Endodermal cell (in vitro differentiated cells): ENCODE measurements at places on chromosomes 3 and 15. TPM values are rescaled to one million over a fixed set of nuclear protein-coding genes. Genes with fewer than 3 reads are reported as not detected.

LCMT2 gene
- total RNA-seq: 4.4 to 13.2 TPM (median 11.8 TPM) in 3 replicates

EPHB1 gene
- 2.4 and 3.6 TPM in 2 replicates for total RNA-seq

PLCD1 gene
- 54.3 and 55.8 TPM in 2 replicates for total RNA-seq

- DNase-seq: peak; percentile 80
Measured at GRCh38 chr3:70065696-70066253, 66.2 kb downstream of the SAMMSON start.

DNA sequence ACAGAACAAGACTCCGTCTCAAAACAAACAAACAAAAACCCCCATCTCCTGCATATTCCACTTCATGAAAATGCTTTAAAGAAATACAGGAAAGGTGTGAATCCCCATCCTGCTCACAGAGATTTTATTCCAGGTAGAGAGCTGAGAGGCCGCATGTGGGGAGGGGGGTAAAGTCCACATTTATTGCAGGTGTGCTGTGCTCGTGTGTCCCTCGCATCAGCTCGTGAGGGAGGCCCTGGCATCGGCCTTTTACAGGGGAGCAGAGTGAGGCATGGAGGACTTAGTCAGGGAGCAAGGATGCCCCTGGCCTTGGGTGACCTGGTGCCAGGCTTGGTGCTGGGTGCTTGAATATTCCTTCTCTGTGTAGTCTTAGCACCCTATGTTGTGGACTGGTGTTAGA, 413.5 kb upstream of the C2CD4B start:
- DNase-seq: no peak

DNA sequence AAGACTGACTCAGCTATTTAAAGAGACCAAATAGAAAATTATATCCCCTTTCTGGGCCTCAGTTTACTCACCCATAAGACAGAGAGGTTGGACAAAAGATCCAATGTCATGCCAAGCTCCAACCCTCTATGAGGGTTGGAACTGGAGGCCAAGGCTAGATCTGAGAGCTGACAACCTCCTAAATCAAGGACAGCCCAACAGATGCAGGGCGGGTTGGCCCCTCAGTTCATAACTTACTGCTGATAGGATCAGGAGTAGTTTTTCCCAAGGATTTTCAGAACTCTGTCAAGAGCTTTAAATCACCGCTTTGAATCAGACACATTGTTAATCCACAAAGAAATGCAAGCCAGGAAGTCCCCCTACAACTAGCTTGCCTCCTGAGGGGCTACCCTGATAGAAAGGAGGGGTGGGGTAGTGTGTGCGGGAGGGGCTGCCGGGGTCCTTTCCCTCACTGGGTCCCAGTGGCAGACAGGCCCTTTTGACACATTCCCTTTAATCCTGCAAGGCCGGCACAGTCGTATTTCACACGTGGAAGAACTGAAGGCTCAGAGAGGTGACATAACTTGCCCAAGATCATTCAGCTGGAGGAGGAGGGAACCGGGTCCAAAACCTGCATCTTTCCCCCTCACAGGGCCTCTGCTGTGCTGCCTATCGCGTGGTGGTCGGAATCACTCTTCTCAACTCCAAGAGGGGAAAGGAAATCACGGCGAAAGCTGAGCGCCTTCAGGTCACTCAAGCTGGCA, 21.4 kb downstream of the BMF start:
- DNase-seq: peak; percentile 62

DNA sequence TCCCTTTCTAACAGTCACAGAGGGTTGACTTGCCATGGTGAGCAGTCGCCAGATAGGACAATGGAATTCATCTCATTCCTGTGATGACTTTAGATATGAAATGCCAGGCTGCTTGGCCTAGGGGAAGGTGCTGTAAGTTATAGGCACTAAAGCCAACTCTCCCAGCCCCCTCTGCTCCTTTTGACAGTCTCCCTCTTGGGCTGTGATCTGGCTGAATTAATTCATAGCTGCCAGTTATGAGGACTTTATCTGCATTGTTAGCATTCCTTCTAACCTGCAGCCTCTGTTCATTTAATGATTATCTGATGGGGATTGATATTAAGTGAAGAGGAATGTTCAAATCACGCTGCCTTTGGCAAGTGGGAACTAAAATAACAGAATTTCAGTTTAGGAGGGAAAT, 427.1 kb upstream of the RASGRP1 start:
- no peak for DNase-seq

DNA sequence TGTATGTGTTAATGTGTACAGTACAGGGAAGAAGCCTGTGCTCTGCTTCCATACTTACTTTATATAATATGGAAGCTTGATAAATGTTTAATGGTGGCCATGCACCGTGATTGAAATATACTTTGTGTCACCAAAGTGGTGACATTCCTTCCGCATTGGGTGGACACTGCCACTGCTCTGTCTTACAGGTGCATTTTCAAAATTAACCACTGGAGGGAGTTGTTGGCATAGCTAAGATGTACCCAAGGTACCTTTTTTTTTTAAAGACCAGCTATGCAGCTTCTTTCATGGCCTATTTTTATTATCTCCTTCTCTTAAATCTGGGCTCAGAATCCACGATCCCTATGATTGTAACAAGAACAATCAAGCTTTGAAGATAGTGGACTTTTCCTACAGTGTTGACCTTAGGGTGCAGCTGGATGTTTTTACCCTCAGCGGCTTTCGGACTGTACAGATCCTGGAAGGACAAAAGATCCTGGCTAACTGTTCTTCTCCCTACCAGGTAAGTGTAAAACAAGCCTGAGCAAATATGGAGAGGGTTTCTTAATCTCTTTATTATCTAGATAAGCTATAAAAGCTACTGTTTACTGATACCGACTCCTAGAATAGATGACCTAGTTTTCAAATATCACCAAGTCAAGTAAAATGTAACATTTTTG, 21.6 kb upstream of the PAK6 start:
- peak; percentile 73 for DNase-seq
